ENCODE measurements at places on chromosomes 16 and 17.
A peak's percentile ranks its signal among the peaks of the same experiment; 100 is the strongest.

- DNase-seq = no peak
Measured at GRCh38 chr17:72860778-72861177, 231.7 kb downstream of the SLC39A11 start.

DNA sequence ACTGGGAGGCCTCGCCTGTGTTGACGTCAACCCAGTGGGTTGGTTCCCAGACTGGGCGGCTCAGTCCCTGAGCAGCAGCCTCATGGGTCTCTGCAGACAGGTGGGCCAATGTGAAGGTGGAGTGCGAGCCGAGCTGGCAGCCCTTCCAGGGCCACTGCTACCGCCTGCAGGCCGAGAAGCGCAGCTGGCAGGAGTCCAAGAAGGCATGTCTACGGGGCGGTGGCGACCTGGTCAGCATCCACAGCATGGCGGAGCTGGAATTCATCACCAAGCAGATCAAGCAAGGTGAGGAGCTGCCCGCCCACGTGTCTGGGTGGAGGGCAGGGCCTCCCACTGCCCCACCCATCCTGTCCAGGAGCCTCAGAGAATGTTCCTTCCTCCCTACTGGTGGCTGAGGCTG is 44.1 kb downstream of the MRC2 start:
- DNase-seq = no peak

- DNase-seq = no peak
Measured at GRCh38 chr17:17022456-17022855, 19.8 kb upstream of the MPRIP start.

GRCh38 chr17:73575470-73576221 is 68.6 kb downstream of the SDK2 start:
- no peak for DNase-seq

DNA sequence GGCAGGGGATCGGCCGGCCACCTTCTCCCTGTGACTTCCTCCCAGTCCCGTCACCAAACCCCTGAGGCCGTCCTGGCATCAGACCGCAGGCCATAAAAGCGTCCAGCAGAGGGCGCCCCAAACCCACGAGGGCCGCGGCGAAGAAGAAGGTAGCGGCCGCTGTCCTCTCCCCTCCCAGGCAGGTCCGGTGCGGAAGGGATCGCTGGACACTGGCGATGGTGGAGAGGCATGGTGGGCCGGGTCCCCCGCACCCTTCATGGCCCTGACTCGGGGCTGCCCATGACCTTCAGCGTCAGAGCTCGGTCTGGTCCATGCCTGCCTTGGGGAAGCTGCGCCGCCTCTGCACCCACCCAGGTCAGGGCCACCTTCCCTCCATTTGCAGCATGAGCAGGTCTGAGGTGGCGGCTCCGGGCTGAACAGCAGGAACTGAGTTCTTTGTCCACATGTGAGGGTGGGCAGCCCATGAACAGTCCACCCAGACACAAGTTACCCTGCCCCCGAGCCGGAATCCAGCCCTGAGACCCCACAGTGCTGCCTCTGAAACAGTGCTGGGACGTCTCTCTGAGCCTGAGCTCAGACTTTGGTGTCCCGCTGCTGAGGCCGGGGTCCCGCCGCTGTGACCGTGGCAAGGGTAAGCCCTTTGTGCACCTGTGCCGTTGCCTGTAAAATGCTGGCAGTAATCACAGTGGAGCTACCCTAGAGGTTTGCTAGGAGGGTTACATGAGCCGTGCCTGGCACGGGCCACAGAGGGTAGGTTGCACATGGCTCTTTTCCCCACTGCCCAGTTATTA is 40.8 kb upstream of the CMIP start:
- DNase-seq = peak; percentile 59
